ENCODE measurements at places on chromosomes 12 and 14.

GRCh38 chr12:89247967-89248366 is 104.3 kb downstream of the DUSP6 start:
- DNase-seq, result no peak

- no peak for DNase-seq
These were observed 40.5 kb downstream of the ALKBH1 start for GRCh38 chr14:77667331-77667730.

GRCh38 chr14:87883750-87884149 is 109.2 kb downstream of the GALC start:
- DNase-seq, result no peak

DNA sequence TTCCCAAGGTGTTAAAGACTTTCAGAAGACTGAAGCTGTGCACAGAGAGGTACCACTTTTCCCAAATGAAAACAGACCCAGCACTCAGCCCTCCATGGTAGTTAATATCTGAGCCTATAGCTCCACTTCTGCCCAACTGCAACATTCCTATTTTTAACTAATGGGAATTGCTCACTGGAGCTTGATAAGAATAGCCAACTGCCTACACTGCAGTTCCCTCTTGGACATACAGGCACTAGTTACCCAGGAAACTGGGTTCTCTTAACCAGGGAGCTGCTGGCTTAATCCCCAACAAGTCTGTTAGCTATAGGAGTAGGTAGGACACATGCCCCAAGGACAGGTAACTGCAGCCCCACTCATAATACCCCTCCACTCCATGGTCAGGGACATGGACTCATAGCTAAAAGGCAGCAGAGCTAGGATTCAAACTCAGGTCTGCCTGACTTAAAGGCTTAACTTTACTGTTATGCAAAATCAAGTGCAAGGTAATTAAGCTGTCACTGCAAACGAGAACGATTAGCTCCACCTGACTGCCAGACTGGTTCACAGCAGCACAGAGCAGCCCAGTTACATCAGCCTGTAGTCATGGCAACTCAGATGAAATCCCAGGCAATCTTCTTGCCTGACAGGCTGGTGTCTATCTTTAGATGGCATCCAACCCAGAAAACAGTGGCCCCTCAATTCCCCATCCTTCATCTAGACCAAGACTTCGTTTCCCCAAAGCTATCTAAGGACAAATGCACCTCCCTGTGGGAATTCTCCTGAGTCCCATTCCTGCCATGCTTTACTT is 77.1 kb upstream of the ACTN1 start:
- no peak for DNase-seq

GRCh38 chr14:100988011-100988410 is 84.5 kb upstream of the RTL1 start:
- no peak for DNase-seq

DNA sequence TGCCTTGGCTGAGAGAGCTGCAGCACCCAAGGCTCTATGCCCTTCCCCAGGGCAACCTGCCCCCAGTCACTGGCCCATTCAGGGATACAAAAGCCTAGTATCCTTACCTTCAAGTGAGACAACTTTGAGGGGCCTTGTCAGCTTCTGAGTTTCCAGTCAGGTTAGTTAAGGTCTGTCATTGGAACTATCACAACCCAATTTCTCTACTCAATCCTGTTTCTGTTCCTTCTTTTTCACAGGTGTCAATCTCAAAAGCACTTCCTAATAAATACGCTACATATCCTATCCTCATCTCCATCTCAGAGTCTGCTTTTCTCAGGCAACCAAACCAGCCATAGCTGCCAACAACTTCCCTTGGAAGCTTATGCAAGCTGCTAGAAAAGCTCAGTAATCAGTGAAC is 4.9 kb upstream of the PTGDR start:
- DNase-seq, result no peak

DNA sequence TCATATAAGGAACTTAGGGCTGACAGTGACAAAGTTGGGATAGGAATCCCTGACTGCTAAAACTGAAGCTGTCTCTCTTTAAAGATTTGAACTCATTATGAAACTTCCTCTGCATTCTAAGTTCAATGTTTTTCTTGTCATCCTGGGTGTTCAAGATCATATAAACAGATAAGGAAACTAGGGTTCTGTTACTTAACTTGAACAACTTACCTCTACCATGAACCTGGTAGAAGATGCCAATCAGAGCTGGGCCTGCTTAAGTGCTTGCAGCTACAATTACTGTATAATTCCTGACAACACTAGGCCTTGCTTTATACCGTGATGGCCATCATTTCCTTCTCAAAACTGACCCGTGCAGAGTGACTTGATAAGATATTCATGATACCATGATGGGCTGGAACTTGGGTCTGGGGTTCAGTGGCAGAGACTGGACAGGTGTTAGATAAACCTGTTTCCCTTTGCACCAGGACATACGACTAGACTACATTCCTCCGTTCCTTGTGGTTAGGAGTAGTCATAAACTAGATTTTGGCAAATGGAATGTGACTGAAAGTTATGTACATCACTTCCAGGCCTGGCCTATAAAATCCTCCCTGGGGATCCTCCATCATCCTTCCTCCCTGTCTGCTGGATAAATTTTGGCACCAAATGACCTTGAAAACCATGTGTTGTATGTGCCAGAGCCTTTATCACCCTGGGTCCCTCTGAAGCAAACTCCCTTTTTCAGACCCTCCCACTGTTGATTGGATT is 172.2 kb upstream of the PRICKLE1 start:
- DNase-seq, result no peak

DNA sequence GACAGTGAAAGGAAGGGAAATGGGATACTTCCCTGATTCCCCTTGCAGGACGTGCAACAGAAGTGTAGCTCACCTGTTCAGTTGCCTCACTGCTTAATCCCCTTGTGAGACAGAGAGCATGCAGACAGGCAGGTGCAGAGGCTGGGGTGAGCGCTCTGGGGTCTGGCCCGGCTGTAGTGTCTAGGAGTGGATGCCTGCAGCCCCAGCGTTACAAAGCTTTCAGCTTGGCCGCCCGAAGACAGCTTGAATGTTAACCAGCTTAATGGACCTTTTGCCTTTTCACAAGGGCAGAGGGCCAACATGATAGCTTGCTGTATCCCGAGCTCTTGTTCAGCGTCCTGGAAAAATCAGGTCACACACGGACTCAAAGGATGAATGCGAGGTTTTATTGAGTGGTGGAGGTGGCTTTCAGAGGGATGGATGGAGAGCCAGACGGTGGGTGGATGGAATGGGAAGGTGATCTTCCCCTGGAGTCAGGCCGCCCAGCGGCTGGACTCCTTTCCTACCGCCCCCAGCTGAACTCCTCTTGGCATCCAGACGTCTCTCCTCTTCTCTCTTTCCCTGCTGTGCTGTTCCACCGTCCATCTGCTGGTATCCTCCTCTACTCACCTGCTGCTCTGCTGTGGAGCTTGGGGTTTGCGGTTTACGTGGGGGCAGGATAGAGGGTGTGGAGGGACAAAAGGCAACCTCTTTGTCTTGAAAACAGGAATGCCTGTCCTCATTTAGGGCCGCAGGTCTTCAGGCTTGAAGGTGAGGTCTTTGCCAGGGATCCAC is 86.2 kb upstream of the RESF1 start:
- no peak for DNase-seq

DNA sequence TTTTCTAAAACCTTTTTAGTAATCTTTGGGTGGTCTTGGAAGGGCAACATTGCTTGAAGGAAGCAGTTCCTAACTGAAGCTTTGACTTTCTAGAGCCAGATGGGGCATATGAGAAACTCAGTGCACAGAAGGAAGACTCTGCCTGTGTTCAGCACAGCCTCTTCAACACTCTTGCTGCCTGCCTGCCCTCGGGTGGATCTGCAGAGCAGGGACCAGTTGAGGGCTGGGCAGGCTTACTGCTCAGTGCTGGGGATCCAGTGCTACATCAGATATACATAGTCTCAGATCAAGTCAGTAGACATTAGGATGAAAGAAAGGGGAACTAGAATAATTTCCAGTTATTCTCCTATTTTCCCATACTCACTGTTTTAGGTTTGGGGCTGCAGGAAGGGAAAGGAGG is 29.5 kb upstream of the TMX1 start:
- DNase-seq, result no peak

DNA sequence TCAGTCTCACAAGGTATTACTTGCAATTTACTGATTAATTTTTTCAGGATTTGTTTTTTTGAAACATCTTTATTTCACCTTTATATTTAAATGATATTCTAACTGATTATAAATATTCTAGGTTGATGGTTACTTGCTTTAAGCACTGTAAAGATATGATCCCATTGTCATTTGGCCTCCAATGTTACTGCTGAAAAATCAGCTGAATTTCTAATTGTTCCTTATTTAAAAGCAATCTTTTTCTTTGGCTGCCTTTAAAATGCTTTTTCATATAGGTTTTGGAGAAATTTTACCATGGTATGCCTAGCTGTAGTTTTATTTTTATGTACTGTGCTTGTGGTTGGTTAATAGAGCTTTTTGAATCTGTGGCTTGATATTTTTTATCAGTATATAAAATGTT is 275.6 kb upstream of the PPFIA2 start:
- DNase-seq, result no peak

DNA sequence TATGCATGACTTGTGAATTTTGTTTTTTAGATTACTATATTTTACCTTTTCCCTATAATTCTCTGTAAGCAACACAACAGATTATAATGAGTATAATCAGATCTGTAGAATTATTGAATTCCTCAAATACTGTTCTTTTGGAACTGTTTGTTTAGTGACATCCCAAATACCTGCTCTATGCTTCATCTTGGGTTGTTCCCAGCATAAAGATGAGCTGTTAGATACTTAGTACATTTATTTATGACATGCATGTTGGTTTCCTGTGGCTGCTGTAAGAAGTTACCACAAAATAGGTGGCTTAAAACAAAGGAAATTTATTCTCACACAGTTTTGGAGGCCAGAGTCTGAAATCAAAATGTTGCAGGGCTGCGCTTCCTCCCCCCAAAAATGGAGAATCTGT is 78.4 kb downstream of the PTPRR start:
- no peak for DNase-seq

DNA sequence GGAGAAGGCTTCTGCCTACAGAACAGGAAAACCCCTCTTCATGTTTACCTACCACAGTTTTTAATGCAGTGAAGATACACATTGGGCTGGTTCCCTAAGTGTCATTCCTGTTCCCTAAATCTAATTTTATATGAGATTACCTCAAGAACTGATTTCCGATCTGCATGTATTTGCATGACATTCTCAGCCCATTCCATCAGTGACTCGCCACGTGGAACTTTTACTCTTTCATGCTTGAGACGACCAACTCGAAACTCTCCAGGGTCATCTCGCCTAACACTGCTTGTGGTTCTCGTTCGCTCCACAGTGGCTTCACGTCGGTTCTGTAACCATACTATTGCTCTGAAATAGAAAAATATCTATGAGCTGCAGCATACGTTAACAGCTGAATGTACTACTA is 83.1 kb upstream of the STRN3 start:
- DNase-seq, result no peak

GRCh38 chr12:92987846-92988621 is 58.9 kb upstream of the EEA1 start:
- no peak for DNase-seq

GRCh38 chr14:51482102-51482501 is 169.6 kb upstream of the FRMD6 start:
- no peak for DNase-seq

DNA sequence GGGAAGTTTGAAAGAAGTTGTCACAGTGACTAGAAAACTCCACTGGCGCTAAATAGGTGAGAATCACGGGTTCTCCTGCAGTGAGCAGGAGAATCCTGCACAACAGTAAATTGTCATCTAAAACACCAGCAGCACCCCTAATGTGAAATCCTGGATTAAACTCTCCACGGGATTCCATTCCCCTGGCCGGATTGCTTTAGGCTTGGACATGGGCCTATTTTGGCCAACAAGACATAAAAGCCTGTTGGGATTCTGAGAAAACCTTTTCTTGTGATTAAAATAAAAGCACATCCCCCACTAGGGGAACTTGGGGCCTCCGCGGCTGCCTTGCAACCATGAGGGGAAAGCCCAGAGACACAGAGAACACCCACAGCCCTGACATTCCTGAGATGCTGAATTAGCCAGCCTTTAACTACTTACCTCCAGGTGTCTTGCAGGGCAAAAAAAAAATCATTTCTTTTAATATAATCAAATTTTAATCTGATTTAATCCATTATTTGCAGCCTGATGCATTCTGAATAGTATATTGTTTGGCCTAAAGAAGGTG is 21.0 kb upstream of the TSPAN11 start:
- DNase-seq, result no peak

GRCh38 chr12:96400631-96401075 is 414 bp upstream of the CDK17 start:
- no peak for DNase-seq

DNA sequence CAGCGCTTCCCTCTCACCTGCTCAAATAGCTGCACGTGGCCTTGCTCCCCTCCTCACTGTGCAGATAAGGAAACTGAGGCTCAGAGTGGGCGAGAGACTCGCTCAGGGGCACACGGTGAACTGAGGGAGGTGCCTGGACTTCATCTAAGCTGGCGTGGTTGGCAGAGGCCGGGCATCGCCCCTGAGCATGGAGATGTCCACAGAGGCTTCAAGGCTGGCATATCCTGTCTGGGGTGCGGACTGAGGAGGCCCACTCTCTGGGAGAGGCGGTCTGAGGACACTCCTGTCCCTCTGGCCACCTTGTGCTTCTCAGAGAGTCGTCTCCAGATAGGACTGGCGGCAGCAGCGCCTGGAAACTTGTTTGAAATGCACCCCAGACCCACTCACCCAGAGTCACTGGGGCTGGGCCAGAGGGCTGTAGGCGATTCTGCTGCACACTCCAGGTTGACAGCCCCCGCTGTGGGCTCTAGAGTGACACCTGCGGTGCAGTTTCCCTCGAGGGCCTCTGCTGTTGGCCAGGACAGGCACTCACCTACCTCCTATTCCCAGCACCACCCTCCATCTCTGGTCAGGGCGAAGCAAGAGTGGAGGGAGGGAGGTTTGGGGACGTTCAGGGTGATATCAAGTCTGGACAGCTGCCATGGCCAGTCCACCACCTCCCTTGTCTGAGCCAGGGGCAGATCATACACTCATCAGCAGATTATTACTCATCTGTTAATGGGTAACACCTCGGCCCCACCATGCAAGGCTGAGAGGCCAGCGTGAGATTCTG is 11.2 kb upstream of the LBHD2 start:
- DNase-seq, result no peak

GRCh38 chr12:47307680-47308399 is 228.1 kb upstream of the AMIGO2 start:
- peak; percentile 50 for DNase-seq

- DNase-seq, result no peak
These were observed 49.7 kb downstream of the LRIG3 start for GRCh38 chr12:58870595-58870994.

DNA sequence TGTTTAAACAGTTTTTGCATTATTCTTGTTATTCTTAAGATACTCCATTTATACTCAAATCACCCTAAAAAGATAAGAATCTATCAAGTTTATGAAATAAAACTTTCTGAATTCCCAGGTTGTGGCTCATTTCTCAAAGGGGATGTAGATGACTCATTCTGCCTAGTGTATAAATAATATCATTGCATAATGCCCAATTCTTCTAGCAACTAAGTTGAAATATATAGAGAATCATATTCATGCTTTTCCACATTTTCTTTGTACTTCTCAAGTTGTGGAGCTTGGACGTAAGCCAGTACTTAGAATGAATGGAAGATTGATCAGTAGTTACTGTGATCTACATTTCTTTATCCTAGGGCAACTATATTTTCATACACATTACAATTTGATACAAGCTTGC is 201.1 kb downstream of the PPFIA2 start:
- DNase-seq, result no peak

Data from KG1 (cell line).